ENCODE measurements at places on chromosomes 16 and 17.
A peak's percentile ranks its signal among the peaks of the same experiment; 100 is the strongest.

DNA sequence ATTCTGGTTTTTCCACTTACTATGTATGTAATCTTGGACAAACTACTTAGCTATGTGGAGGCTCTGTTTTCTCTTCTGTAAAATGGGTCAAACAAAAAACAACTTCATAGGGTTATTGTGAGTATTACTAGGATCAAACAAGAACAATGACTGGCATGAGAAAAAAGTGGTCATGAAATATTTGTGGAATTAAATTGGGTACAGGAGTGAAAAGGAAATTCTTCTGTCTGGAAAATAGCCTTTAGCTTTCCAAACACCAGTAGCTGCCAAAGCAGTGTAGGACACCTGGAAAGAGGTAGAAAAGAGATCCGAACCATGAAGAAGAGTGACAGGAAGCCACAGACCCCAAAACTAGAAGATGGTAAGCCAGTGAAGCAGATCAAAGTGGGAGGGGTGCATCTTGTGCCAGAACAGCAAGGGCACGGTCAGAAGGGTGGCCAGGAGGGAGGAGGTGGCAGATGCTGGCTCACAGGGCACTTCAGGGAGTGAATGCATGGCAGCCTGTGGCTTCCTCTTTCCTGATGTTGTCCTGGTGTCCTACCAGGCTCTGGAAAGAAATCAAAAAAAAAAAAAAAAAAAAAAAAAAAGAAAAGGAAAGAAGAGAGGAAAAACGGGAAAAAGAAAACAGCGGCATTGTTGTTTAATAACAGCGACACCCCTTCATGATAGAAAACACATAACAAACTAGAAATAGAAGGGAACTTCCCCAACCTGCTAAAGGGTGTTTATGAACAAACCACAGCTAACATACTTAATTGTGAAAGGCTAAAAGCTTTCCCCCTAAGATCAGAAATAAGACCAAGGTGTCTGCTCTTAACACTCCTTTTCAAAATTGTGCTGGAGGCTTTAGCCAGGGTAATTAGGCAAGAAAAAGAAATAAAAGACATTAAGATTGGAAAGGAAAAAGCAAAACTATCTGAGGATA, 67.9 kb downstream of the PCTP start:
- DNase-seq, result no peak

DNA sequence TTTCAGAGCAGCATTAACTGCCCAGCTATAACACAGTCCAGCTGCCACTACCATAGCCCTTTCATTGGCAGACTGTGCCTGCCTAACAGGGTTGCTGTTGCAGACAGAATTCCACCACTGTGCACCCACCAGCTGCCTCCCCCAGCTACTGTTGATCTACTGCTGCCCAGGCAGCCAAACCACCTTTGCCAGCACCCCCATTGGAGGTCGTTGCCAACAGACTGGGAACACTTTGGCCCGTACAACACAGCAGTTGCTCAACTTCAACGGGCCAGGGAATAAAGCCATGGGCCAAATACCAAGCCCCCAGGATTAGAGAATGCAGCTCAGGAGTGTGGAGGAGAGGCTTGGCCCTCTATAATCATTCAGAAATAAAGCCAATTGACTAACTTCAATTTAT, 473.6 kb downstream of the CDH11 start:
- DNase-seq, result no peak

- DNase-seq, result no peak
Measured at GRCh38 chr17:69088643-69089200, 28.0 kb upstream of the ABCA9 start.

- peak; percentile 70 for DNase-seq
Measured at GRCh38 chr17:2064980-2065785, 10.3 kb downstream of the HIC1 start.

GRCh38 chr17:57328109-57328882, 72.0 kb downstream of the MSI2 start:
- DNase-seq, result no peak

GRCh38 chr17:56289321-56289720, 136.0 kb downstream of the ANKFN1 start:
- no peak for DNase-seq

DNA sequence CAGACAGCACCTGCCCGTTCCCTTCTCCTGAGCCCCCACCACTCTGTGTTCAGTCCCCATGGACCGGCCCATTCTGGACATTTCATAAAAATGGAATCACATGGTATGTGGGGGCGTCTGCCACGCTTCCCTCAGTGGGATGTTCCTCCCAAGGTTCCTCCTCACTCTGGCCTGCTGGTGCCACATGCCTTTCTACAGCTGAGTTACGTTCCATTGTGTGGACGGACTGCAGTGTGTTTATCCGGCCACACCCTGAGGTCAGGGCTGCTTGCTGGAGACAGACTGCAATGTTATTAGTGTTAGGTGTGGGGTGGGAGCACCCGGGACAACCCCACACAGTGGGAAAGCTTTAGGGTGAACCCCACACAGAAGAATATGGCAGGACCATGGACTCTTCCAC, 5.9 kb upstream of the AATK start:
- no peak for DNase-seq

DNA sequence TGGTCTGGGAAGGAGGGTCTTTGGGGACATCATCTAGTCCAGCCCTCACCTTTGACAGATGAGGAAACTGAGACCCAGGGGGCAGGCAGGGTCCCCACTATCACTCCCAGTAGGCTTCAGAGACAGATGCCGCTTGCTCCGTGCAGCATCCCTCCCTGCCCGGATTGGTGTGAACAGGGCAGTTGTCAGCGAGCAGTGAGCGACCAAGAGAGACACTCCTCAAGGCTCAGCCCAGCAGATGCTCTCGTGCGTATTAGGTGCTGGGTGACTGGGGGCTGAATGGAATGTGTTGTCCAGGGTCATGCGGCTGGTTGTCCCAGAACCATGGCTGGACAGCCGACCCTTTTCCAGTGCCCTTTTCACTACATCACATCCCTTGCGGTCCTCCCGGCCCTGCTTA, 49.0 kb downstream of the MPRIP start:
- no peak for DNase-seq

- DNase-seq, result no peak
Measured at GRCh38 chr17:14296166-14296910, 4.5 kb upstream of the HS3ST3B1 start.

DNA sequence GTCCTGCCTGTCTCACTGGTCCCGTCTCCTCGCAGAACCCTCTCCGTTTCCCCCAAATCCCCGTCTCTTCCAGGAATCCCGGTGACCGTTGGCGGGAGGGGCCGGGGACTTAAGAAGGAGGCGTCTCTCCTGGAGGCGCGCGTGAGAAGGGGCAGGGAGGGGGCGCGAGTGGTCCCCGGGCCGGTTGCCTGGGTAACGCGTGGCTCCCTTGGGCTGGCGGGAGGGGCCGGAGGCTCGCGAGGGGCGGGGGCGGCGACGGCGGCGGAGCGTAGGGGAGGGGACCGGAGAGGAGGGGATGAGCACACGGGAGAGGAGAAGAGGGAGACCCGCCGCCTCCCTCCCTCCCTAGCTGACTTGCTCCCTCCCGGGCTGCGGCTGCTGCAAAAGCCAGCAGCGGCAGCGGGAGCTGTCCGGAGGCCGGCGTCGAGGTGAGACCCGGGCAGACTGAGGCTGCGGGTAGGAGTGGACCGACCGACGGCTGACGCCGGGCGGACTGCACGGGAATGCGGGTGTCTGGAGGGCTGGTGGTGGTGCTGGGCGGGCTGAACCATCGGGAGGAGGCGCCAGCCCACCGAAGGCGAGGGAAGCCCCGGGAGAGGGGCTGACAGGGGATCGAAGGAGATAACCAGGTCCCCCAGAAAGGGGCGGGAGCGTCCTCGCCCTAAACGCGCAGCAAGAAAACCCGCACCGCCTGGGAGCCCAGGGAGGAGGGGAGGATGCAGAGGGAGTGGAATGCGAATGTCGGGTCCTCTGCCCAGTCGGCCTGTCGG, at the start of gene PRRT2:
TSS of gene PRRT2 (plus strand) at position 298 of the 770 bp plus-strand sequence. CDS start 862 bp downstream, outside the sequence.
- DNase-seq, result peak; percentile 60

- DNase-seq, result no peak
Measured at GRCh38 chr16:46857368-46857945, 26.5 kb upstream of the C16orf87 start.

- no peak for DNase-seq
Measured at GRCh38 chr16:4498546-4499195, 22.5 kb downstream of the HMOX2 start.

DNA sequence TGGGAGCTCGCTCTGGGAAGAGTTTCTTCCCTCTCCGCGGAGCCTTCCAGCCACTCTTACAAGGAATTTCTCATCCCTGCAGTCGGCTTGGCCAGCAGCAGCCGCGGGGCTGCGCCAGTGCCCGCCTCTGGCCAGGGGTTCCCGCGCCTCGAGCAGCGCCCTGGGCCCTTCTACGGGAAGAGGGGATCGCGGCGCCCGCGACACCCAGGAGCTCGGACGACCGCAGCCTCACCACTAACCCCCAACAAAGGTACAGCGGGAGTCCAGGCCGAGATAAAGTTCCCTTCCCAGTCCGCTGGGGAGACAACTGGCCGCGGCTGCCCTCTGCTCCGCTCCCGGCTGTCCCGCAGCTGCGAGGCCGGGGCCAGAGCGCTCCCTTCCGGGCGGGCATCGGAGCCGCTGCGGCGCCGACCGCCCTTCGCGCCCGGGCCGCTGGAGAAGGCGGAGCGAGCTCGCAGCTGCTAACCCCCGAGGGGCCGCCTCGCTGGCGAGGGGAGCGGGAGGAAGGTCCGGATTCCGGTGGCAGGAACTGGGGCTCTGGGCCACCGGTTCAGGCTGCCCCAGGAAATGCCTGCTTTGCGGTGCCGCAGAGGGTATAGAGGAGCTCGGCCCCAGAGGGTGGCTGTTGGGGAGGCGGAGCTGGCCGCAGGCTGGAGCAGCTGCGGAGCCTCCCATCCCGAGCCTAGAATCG, 3.6 kb upstream of the HS3ST3B1 start:
- DNase-seq, result peak; percentile 34

DNA sequence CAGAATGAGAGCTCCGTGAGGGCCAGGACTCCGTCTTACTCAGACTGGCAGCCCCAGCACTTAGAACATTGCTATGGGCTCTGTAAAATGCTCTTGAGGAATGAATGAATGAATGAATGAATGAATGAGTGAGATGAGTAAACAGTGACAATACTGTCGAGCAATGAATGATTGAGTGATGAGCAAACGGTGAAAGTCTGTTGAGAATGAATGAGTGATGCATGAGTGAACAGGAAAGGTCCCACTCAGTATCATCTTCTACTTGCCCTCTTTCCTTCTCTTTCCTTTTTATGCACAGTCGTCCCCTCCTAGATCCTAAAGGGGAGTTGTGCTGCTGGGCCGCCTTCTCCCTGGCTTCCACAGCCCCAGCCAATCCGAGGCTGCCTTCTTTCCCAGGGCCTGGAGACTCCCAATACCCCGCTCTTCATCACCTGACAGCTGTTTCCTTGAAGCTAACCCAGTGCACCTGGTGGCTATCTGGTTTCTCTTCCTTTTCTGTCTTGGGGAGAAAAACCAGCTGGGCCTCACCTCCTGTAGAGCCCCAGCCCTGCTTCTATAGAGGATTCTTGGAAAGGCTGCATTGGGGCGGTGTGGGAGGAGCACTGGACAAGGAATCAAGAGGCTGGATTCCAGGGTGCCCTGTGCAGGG, 32.7 kb upstream of the CACNG1 start:
- no peak for DNase-seq
